ENCODE measurements at places on chromosomes 7 and 10. TPM values are rescaled to one million over a fixed set of nuclear protein-coding genes. Genes with fewer than 3 reads are reported as not detected.

The MCU gene
- 31.8 TPM for total RNA-seq

The NUDT5 gene
- total RNA-seq: 84.1 TPM

DNA sequence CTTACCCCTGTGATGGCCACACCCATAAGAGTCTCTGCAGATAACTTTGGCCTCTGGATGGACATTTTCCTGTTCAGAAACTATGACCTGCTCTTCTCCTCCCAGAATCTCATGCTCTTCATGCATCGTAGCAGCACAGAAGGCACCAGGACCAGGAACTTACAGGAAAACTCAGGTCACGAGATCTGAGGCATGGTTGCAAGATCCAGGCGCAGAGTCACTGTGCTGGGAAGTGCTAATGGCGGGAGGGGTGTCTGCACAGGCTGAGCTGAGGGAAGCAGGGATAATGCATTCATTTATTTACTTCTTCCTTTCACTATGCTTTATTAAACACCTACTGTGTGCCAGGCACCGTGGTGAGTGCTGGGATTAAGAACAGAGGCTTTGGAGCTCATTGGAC is 48.2 kb upstream of the LOXL4 start:
- no peak for DNase-seq
- no peaks in the 10 kb centered on the region for H3K36me3 ChIP-seq
- no peak overlapping the region for H3K27ac ChIP-seq
- H3K27me3 ChIP-seq: no peaks in the 10 kb centered on the region
- no peak overlapping the region for H3K4me3 ChIP-seq
- H3K4me1 ChIP-seq: peaks cover 14% of the 10 kb centered on the region

GRCh38 chr7:20021831-20022230 is 195.4 kb downstream of the MACC1 start:
- no peaks in the 10 kb centered on the region for H3K4me1 ChIP-seq
- H3K27me3 ChIP-seq: no peaks in the 10 kb centered on the region
- H3K36me3 ChIP-seq: no peaks in the 10 kb centered on the region
- no peak overlapping the region for H3K27ac ChIP-seq
- DNase-seq: peak; percentile 68
- H3K4me3 ChIP-seq: no peak overlapping the region

- no peak overlapping the region for H3K4me3 ChIP-seq
- H3K27ac ChIP-seq: no peak overlapping the region
- peaks cover 18% of the 10 kb centered on the region for H3K4me1 ChIP-seq
- H3K27me3 ChIP-seq: no peaks in the 10 kb centered on the region
Observed at GRCh38 chr7:138126928-138127327, 50.7 kb downstream of the AKR1D1 start.

DNA sequence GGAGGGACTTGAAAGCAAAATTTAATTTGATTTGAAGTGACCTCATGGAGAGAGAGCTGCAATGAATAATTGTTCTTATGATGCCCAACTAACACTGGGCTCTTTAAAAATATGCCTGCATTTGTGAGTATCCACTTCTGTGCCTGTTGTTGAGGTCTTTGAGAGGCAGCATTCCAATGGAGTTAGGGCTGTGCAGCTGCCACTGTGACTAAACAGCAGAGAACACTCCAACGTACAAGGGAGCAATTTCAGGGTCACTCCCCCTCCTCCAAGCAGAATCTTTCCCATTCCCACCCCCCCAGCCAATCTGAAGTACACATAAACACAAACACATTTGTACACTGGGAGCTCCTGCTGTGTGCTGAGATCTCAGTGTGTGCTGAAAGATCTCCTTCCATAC is 28.0 kb upstream of the GSAP start:
- peaks cover 14% of the 10 kb centered on the region for H3K4me1 ChIP-seq
- H3K27ac ChIP-seq: no peak overlapping the region
- H3K27me3 ChIP-seq: no peaks in the 10 kb centered on the region
- H3K36me3 ChIP-seq: no peaks in the 10 kb centered on the region
- DNase-seq: peak; percentile 53

- H3K36me3 ChIP-seq: no peaks in the 10 kb centered on the region
- peaks cover 23% of the 10 kb centered on the region for H3K27me3 ChIP-seq
- no peak overlapping the region for H3K27ac ChIP-seq
- H3K4me3 ChIP-seq: no peak overlapping the region
- H3K4me1 ChIP-seq: peaks cover 39% of the 10 kb centered on the region
Observed at GRCh38 chr7:2617325-2617905, 14.4 kb upstream of the TTYH3 start.

GRCh38 chr10:78572565-78572964 is 496.2 kb upstream of the ZMIZ1 start:
- H3K36me3 ChIP-seq: no peaks in the 10 kb centered on the region
- peaks cover 8% of the 10 kb centered on the region for H3K27me3 ChIP-seq

- peak; percentile 89 for DNase-seq
- H3K27me3 ChIP-seq: no peaks in the 10 kb centered on the region
- H3K27ac ChIP-seq: peak overlapping the region; percentile 33
- H3K36me3 ChIP-seq: no peaks in the 10 kb centered on the region
Observed at GRCh38 chr7:47757921-47758411, 176.1 kb upstream of the TNS3 start.

DNA sequence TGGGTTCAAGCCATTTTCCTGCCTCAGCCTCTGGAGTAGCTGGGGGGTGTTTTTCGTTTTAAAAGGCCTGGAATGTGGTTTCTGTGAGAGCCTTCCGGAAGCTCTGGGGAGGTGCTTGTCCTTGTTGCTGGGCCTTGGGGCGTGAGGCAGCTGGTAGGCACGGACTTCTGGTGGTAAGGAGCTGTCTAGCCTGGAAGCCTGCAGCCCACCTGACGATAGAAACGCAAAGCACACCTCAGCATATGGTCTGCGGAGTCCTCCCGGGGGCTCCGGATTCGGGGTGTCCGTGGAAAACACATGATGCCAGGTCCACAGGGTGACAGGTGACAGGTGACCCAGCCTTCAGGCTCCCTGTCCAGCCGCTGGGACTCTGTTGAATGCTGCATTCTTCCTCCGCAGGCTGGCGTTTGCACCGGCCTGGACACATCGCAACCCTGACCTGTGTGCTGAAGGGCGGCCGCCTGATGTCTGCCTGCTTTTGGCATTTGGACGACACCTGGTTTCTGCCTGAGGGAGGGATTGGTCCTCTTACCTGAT is 37.3 kb downstream of the INPP5A start:
- no peaks in the 10 kb centered on the region for H3K36me3 ChIP-seq
- peak overlapping the region; percentile 18 for H3K4me3 ChIP-seq
- peak; percentile 54 for DNase-seq
- H3K27me3 ChIP-seq: no peaks in the 10 kb centered on the region

The FZD1 gene
- total RNA-seq: 6.8 TPM

DNA sequence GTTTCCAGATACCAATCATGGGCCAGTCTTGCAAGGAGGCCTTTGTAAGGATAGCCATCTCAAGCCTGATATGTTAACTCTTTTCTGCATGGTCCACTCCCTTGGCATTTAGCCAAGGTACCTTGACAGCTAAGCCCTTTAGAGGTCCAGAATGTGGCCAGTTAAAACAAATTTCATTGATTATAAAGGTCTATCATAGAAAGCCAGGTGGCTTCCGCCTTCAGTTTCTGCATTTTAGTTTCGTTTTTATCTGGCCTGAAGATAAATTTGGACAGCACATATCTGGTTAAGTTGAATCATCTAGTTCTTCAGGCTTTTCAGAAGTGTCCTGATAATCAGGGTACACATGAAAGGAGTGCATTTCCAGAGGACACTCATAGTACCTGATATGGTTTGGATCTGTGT is 30.7 kb downstream of the ANKIB1 start:
- no peak overlapping the region for H3K4me3 ChIP-seq
- H3K27ac ChIP-seq: no peak overlapping the region
- H3K27me3 ChIP-seq: no peaks in the 10 kb centered on the region
- H3K36me3 ChIP-seq: no peaks in the 10 kb centered on the region

GRCh38 chr10:126478546-126478945 is 90.3 kb upstream of the ADAM12 start:
- H3K27ac ChIP-seq: no peak overlapping the region
- no peaks in the 10 kb centered on the region for H3K36me3 ChIP-seq
- H3K4me1 ChIP-seq: peaks cover 4% of the 10 kb centered on the region
- H3K4me3 ChIP-seq: no peak overlapping the region
- DNase-seq: no peak

The MYPN gene
- total RNA-seq: 0.11 TPM

The HTRA1 gene
- 34.9 TPM for total RNA-seq

- H3K27me3 ChIP-seq: no peaks in the 10 kb centered on the region
- peaks cover 5% of the 10 kb centered on the region for H3K4me1 ChIP-seq
- H3K36me3 ChIP-seq: no peaks in the 10 kb centered on the region
- H3K27ac ChIP-seq: no peak overlapping the region
- no peak overlapping the region for H3K4me3 ChIP-seq
Observed at GRCh38 chr10:60295028-60295937, 94.4 kb downstream of the ANK3 start.

The HOXA7 gene
- total RNA-seq: not detected

- H3K27ac ChIP-seq: no peak overlapping the region
- peaks cover 9% of the 10 kb centered on the region for H3K4me1 ChIP-seq
- no peak overlapping the region for H3K4me3 ChIP-seq
- DNase-seq: no peak
- no peaks in the 10 kb centered on the region for H3K27me3 ChIP-seq
Observed at GRCh38 chr10:16893664-16894063, 76.4 kb upstream of the RSU1 start.

The PARD3 gene
- 35.9 TPM for total RNA-seq

Data from astrocyte (in vitro differentiated cells and primary cell).